ENCODE measurements at places on chromosomes 2 and 18.

GRCh38 chr2:159243529-159243928 lies 43.0 kb downstream of the WDSUB1 start:
- DNase-seq = no peak

DNA sequence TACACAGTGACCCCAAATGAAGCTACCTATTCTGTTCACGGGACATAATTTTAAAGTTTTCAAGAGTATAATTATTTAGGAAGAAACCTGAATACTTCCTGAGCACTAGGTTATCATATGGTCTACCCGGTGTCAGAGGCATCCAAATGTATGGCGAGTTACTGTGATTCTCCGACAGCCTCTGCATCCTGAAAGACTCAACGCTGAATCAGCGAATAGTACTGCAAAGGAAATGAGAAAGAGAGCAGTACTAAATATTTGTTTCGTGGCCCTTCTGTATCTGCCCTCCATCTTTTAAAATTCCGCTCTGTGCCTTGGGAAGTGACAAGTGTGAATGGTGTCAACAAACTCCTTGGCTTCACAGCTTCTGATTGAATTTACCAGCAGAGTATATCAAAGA lies 358.0 kb upstream of the ZEB2 start:
- no peak for DNase-seq

- DNase-seq = no peak
These were observed 633.0 kb upstream of the TMEFF2 start for GRCh38 chr2:192827735-192828134.

GRCh38 chr2:80499095-80499494 lies 194.5 kb upstream of the LRRTM1 start:
- DNase-seq = no peak

DNA sequence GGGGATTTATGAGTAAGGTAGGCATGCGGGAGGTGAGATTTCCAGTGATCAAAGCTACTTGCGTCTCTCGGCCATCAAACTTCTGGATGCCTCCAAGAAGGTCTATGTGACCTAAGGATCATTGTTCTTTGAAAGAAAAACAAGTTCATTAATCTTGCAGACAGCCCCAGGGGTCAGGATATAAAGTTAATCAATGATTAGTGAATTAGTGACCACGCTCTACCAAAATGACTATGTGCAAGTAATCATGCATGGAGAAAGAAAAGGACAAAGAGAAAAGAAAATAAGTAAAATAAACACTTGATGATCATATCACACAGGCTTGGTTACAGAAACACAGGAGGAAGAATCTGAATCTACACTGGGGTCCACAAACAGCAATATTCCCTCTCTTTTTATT lies 42.5 kb upstream of the BCL11A start:
- no peak for DNase-seq

DNA sequence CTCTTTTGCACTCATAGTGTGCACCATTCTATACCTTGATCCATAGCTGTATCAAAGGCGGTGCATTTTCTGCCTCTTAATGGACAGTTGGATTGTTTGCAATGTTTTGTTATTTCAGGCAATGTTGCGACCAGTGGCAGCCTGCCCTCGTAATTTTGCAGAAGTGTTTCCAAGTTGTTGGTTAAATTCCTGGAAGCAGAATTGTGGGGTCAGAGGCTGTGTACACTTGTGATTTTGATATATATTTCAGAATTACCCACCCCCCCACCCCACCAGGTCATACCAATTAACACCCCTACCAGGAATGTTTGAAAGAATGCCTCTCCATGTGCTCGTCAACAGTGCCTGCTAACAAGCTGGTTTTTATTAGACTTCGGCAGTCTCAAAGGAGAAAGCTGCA lies 32.4 kb upstream of the IL1R1 start:
- DNase-seq = no peak

- DNase-seq = no peak
These were observed 140.5 kb downstream of the ST6GAL2 start for GRCh38 chr2:106745468-106745867.

GRCh38 chr2:46270384-46270783 lies 26.8 kb upstream of the EPAS1 start:
- DNase-seq = no peak

- DNase-seq = no peak
These were observed 864 bp downstream of the LBH start for GRCh38 chr2:30231996-30232800.

DNA sequence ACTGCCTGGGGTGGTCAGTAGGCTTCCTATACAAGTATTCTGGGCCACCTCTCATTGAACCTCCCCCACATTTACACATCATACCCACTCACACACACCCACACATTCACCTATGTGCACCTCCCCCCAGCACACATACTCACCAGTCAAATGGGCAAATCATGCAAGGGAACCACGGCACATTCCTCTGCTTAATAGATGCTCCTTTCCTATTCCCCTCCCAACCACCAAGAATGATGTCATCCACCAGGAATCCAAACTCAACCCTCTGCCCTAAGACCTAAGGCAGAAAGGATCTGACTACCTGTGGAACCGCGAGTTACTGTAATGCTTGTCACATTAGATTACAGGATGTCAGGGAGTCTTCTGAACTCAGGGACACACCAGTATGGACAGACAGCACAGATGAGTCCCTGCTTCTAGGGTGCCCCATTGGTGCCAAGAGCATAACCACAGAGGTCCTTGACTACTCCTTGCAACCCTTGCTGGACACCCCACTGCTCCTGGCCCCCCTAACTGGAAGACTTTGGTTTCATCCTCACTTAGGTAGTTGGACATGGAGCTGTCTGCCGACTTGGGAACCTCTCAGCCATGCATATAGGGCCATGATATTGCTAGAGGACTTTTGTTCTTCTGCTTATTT lies 21.5 kb upstream of the CAB39 start:
- no peak for DNase-seq

Measured in amygdala (tissue), 56 donors.